ENCODE measurements at places on chromosomes 5 and 9.
A peak's percentile ranks its signal among the peaks of the same experiment; 100 is the strongest.

DNA sequence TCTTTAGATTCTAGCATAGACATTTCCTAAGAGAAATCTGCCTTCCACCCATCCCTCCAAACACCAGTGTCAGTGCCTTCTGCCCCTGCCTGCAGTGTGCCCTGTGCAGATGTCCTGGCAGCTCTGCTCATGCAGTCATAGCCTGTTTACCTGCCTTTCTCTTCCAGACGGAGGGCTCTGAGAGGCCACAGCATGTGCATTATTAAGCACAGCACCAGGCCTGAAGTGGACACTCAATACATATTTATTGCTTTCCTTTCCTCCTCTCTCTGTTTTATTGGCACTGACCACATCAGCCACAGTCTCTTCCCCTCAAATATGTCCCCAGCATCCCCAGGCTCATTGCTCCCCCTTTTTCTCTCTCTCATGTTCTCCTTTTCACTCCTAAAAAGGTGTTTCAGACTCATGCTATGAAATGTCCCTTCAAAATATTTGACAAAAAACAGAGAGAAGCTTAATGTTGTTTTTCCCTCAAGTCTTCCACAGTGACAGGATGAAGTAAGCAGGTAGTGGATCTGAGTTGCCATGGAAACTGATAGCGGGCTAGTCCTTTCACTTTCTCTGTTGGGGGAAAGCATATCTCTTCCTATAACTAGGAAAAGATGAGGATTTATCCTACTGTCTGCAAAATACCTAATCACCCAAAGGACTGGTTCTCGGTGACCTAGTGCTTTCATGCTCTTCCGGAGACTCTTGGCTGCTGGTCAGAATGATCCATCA is 100.9 kb downstream of the ATP10B start:
- no peak for DNase-seq

DNA sequence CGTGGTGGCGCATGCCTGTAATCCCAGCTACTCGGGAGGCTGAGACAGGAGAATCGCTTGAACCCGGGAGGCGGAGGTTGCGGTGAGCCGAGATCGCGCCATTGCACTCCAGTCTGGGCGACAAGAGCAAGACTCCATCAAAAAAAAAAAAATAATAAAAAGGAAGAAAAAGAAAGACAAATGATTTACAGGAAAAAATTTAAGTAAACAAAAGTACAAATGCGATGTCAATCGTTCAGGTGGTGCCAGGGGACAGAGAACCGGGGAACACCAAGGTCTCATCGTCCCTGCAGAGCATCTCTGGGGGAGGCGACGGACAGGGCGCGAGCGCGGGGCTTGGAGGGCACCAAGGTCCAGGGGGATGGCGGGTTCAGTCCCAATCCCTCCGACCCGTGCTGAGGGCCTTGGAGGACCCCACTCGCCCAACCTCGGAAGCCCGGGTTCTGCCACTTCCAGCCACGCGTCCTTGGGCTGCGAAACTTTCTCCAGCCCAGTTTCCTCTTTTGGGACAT is 607 bp upstream of the HNRNPAB start:
- peak; percentile 52 for DNase-seq

DNA sequence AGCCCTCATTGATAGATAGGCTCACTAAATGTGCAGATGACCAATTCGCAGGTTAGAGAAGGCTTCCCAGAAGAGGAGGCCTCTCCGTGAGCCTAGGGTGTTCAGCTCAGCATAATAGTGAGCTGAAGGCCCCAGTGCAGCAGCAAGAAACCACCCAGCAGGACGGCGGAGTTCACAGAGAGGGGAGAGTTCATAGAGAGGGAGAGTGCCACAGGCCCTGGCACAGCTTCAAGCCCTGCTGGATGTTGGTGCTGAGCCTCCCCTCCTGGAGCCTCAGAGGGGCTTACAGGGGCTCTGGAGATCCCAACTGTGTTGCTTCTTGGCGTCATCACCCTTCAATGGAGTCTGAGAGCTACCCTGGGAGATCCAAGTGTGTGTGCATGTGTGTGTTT is 2.1 kb downstream of the SLC22A5 start:
- no peak for DNase-seq

DNA sequence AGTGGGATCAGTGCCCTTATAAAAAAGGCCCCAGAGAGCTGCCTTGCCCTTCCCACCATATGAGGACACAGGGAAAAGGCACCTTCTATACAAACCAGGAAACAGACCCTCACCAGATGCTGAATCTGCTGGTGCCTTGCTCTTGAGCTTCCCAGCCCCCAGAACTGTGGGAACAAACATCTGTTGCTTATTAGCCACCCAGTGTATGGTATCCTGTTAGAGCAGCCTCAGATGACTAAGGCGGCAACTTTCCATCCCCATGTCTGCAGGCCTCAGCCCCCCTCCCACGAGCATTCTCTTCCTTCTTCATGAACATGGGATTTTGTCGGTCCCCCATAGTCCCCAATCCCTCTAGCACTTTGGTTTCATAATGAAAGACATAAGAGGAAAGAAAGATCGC is 202.5 kb upstream of the GAS1 start:
- no peak for DNase-seq

GRCh38 chr5:36934740-36935356 is 58.3 kb downstream of the NIPBL start:
- peak; percentile 35 for DNase-seq

GRCh38 chr9:82673919-82674318 is 389.0 kb downstream of the RASEF start:
- no peak for DNase-seq

DNA sequence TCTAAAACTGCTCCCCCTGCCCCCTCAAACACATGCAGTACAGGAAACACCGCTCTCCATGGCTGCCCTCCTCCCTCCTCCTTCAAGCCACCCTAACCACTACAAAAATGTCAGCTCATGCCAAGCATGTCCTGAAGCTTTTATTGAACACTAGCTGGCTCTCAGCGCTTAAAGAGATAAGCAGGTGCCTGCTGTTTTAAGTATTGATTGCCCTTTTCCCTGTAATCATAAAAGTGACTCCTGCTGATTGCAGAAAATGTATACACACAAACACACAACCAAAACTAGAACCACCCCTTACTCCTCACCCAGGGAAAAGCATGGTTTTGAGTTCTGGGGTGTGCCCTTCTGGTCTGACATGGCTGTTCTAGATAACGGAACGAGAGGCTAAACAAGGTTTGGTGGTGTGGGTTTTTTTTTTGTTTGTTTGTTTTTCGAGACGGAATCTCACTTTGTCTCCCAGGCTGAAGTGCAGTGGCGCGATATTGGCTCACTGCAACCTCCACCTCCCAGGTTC is 3.7 kb upstream of the UCK1 start:
- DNase-seq = peak; percentile 41

DNA sequence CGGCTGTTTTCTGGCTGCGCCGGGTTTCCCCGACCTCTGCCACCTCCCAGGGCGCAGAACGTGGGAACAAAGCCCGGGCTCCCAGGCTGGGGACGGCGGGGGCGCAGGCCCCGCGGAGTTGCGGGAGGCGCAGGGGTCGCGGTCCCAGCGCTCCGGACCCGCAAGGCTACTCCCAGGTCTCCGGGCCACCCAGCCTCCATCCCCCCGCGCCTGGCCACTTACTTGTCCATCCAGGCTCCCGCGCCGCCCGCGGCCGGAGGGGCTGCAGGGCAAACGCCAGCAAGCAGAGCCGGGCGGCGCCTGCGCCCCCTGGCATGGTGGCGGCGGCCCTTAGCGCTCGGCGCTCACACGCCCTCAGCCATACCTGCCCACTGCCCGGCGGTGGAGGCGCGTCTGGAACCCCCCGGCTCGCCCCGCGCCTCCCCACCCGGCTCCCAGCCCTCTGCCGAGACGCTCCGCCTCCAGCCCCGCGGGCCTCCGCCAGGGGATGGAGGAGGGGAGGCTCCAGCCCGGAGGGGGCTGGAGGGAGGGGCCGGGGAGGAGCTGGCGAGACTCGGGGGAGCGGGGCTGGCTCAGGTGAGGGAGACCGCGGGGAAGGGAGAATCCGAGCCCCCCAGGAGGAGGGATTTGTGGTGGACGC is at the start of gene ADAM19:
Gene ADAM19 (minus strand): TSS at position 395 of the 640 bp plus-strand sequence. CDS start 79 bp downstream, at position 316.
- peak; percentile 33 for DNase-seq

GRCh38 chr5:173238312-173239232 is 3.6 kb upstream of the NKX2-5 start:
- no peak for DNase-seq

DNA sequence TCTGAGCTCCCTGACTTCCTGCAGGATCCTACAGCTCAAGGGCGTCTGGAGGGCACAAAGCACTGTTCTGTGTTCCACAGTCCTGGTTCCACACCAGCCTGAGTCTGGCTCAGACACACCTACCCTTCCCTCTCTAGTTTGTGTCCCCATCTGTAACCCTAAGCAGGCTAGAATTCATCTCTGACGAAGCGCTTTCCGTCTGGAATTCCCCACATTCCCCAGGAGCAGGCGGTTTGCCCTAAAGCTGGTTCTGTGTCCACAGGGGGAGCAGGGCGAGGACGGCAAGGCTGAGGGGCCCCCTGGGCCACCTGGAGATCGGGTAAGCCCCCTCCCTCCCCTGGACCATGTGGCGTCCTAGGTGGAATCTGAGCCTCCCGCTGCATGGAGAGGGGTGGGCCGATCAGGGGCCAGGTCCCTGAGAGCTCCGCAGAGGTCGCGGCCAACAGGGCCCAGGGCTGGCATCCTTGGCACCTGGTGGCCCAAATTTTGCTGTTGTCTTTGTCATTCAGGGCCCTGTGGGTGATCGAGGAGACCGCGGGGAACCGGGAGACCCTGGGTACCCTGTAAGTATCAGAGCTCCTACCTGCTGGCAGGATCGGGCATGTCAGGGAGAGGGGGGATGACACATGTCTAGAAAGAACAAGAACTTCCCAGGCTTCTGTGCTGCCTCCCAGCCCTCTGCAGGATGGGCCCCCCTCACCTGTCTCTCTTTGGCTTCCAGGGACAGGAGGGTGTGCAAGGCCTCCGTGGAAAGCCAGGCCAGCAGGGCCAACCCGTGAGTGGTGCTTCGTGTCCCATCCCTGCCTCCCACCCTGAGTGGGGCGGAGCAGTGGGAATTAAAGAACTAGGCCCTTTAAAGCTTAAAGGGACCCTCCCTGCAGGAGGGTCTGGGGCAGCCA is 34.5 kb upstream of the ORM1 start:
- DNase-seq = no peak

GRCh38 chr5:176947847-176948246 is 48.7 kb upstream of the HK3 start:
- DNase-seq = no peak

DNA sequence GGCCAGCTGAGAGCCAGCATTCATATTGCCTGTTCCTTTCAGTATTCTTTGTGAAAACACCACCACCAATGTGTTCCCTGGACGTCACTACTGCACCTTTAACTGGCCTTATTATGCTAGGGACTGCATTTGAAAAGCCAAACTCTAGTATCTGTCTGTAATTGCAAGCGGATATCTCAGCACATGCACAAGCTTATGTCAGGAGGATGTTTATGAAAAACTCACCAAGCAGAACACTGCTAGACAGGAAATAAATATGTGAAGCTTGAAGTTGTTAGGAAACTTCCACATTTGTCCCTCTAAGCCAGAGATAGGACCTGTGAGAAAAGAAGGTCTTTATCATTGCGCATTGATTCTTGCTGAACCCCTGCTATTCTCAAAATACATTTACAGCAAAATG is 135.4 kb upstream of the CCDC152 start:
- no peak for DNase-seq

- no peak for DNase-seq
Observed at GRCh38 chr9:18480662-18481093, 6.7 kb downstream of the ADAMTSL1 start.

- DNase-seq = no peak
Observed at GRCh38 chr9:11088821-11089374, 476.1 kb upstream of the PTPRD start.

GRCh38 chr5:132385326-132386105 is 16.0 kb downstream of the SLC22A5 start:
- DNase-seq = peak; percentile 81

DNA sequence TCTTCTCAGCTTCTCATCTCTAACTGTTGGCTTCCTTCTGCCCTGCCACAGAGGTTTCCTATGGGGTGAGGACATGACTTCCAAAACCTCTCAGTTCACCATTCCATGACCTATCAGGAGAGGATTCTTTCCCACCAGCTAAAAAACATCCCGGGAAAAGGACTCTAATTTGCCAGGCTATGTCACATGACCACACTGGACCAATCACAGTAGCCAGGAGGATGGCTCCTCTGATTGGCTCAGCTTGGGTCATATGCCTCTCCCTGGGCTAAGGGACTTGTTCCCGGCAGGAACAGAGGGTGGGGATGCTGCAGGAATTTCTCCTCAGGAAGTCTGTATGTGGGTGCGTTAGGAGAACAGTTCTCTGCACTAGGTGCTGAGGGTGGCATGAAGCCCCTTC is 40.3 kb upstream of the XPA start:
- no peak for DNase-seq

DNA sequence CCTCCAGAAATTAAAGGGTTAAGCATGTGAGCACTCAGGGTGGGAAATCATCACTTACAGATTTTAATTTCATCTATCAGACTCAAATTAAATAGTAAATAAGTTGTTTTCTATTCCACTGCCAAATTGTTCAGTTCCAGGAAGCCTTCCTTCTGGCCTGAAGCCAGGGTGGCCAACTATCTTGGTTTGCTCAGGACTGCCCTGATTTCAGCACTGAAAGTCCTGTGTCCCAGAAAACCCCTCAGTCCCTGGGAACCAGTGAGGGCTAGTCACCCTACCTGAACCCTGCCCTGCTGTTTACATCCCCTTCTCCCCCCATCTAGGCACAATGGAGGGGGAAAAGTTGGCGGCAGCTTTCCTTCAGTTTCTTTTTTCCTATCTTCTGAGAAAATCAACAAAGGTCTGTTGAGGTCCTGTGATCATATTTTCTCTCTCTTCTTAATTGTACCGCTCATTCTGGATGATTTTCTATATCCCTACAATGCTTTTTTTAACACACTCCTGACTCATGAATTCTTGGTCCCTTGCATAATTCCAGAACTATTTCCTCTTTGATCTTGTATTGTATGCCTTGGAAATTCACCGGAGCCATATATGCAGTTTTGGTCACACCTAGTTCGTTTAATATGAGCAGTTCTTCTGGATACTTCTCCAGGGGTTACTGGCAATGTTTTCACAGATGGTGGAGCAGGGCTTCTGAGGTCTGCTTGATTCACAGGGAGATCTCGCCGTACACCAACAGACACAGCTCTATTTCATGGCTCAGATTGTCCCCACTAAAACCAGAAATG is 103.8 kb downstream of the MAP1B start:
- no peak for DNase-seq

GRCh38 chr5:14895301-14895700 is 23.7 kb upstream of the ANKH start:
- no peak for DNase-seq

- peak; percentile 51 for DNase-seq
Observed at GRCh38 chr5:35316611-35317274, 86.5 kb upstream of the PRLR start.

DNA sequence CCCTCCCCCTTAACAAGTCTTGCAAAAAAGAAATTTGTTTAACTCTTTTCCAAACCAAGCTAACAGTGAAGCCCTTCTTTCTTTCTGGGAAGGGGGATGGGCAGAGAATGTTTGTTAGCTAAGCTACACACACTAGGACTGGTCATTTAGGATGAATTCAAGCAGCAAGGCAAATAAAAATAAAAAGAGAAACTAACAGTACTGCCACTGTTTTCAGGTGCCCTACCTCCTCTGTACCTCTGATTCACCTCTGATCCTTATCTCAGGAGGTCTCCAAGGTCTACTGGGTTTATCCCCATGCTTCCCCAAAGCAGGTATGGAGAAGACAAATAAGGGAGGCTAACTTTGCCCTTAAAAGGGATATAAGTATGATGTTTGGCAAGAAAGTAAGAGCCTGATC is 52.9 kb downstream of the ELL2 start:
- no peak for DNase-seq

GRCh38 chr5:61881821-61882487 is 424.1 kb upstream of the KIF2A start:
- DNase-seq = no peak

GRCh38 chr5:162824360-162824759 is 613.0 kb upstream of the CCNG1 start:
- no peak for DNase-seq

- DNase-seq = peak; percentile 74
Observed at GRCh38 chr9:21576331-21577189, 94.4 kb upstream of the IFNE start.
